Neural crest cell (in vitro differentiated cells): ENCODE measurements at places on chromosomes 6 and 20. TPM values are rescaled to one million over a fixed set of nuclear protein-coding genes. Genes with fewer than 3 reads are reported as not detected.
A peak's percentile ranks its signal among the peaks of the same experiment; 100 is the strongest.

GRCh38 chr6:125764121-125764671 is 14.8 kb downstream of the HEY2 start:
- no peak for DNase-seq

GRCh38 chr6:84019141-84019841 is 14.3 kb upstream of the MRAP2 start:
- DNase-seq = no peak

DNA sequence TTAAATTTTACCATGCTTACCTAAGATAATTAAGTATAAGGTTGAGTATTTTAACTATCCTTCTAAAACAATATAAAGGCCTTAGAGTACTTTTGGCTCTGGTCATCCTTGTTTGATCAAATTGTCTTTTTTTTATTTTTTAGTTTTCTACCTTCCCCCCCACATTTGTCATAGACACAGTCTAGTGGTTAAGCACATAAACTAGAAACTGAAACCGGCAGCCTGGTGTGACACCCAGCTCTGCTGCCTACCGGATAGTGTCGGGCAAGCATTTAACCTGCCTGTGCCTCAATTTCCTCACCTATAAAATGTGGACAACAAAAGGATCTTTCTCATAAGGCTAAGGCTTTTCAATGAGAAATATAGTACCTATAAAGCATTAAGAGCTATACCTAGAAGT is 21.6 kb upstream of the TULP4 start:
- no peak for DNase-seq

GRCh38 chr6:5303682-5304081 is 42.4 kb downstream of the FARS2 start:
- no peak for DNase-seq

The OOEP gene
- total RNA-seq = not detected in 2 replicates

DNA sequence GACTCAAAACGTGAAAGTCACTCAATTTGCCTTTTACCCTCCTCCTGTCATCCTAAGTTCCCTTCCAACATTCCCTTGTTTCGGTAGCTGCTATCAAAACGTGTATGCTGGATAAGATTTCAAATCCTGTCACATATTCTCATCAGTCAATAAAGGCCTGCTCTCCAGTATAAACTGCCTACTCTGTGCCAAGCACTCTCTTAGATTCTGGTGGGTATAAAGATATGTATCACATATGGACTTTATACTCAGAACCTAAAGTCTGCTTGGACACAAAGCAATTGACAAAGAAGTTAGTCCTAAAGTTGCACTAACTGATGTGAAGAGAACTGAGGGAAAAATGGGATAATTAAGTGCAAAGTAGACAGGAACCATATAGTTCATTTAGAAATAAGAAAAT is 476.6 kb upstream of the MARCKS start:
- DNase-seq = no peak

DNA sequence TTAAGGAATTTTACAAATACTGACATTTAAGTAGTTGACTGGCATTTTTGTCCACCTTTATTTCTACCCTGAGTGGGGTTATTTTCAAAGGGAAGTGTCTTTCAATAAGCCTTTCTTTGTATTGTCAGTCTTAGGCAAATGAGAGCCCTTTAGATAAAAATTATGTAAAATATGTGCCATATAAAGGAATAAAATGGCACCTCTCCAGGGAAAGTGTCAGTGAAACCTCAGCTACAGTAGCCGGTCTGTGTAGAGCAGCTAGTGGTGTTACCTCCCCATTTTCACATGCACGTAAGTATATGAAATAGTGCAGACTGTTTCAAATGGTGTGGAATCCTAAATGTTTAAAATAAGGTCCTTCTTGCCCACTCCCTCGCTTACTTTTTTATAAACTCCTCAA is 5.0 kb downstream of the FAM217B start:
- DNase-seq = no peak

DNA sequence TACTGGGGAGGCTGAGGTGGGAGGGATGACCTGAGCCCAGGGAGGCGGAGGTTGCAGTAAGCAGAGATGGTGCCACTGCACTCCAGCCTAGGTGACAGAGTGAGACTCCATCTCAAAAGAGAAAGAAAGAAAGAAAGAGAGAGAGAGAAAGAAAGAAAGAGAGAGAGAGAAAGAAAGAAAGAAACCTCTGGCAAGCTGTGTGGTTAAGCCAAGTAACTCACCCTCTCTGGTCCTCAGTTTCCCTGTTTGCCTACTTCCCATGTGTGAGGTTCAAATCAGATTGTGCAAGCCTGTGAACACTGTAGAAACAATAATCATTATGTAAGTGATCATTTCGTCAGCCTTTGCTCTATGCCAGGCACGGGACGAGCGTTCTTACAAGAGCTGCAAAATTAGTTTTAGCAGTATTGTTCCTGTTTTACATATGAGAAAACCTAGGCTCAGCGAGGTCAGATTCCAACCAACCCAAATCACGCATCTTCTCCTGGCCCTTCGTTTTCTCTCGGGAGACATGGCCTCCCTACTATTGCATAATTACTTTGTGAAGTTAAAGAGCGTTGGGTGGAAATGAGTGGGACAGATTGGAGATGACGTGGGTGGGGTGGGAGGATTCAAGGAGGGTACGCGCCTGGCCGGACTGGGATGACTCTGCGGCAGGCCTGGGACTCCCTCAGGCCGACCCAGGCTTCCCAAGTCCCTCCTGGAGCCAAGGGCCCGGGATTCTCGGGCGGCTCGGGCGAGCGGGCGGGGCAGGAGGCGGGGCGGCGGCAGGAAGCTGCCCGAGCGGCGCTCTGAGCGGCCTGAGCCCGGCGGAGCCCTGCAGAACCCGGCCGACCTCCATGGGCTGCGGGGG is at the start of gene SNX21:
Gene SNX21, plus strand, starts transcription at position 770 of the 853 bp plus-strand sequence. CDS start 121 bp downstream, outside the sequence.
- DNase-seq = peak; percentile 69

The NMBR gene
- 0.35 TPM in 1 of 2 replicates, not detected in the other for total RNA-seq
